ENCODE measurements at places on chromosomes 12 and 14.

DNA sequence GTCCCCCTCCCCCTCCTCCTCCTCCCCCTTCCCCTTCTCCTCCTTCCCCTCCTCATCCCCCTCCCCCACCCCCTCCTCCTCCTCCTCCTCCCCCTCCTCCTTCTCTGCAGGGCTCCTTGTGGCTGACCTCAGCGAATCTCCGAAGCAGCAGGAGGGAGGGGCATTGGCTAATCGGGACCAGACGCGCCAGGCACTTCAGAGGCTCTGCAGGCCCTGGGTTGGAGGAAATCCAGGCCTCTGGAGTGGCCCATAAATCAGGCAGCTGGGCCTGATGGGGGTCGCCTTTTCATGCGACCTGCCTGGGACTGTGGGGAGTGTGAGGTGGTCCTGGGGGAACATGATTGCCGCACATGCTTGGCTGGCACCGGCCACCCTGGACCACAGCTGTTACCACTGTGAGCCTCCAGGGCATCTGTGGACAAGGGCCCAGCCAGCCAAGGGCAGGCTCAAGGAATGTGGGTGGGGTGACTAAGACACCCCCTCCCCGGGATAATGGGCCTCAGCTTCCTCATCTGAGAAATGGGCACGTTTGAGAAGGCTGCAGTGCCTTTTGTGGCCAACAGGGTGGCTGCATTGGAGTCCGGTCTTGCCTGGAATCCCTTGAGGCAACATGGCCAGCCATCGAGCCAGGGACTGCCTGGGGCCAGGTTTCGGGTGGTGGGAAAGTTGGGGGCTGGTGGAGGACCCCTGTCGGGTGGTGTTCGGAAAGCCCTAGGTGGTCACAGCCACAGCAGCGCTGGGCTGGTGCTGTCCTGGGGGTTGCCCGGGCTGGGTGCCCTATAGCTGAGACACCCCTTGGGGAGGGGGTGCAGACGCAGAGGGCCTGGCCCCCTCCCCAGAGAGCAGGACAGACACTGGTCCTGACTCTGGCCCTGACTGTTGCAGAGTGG is 12.0 kb downstream of the KIF26A start:
- no peak for DNase-seq

GRCh38 chr12:91133871-91134270 is 22.6 kb upstream of the LUM start:
- DNase-seq: no peak

DNA sequence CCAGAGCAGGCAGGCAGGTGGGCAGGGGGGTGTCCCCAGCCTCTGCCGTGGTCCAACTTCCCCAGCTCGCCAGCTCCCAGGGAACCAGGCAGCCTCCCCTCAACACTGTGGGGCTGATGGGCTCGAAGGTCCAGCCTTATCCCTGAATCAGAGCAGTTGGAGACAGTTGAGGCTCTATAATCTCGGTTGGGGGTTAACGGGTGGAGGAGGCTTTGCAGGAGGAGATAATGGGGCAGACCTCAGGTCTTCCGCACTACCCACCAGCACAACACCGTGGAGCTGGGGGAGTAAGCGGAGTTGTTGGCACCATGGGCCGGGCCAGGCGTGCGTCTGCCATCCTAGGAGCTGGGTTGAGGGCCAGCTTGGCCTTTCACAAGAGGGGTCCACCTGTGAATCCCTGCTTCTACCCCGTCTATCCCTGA is 13.9 kb upstream of the HDAC7 start:
- no peak for DNase-seq

GRCh38 chr14:93103392-93104080 is 12.2 kb downstream of the ITPK1 start:
- DNase-seq: peak; percentile 52

DNA sequence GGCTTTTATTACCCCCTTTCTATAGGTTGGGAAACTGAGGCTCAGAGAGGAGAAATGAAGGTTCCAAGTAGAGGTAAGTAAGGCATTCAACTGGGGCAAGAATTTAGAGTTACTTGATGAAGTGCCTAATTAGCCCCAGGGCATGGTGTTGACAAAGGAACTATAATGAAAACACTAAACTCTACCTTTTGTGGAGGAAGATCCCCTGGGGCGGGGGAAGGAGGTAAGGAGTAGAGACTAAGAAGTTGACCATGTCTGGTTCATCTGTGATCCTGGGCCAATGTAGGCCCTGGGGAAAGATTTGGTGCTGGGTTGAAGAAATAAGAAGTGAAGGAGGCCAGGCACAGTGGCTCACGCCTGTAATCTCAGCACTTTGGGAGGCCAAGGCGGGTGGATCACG is 16.2 kb upstream of the COX6A1 start:
- DNase-seq: no peak
